ENCODE measurements at places on chromosomes 2 and 18. TPM values are rescaled to one million over a fixed set of nuclear protein-coding genes. Genes with fewer than 3 reads are reported as not detected.

ABHD1 gene
- 0.29 TPM for total RNA-seq

GKN1 gene
- total RNA-seq, result not detected

MORN2 gene
- total RNA-seq, result 11.4 TPM

DNA sequence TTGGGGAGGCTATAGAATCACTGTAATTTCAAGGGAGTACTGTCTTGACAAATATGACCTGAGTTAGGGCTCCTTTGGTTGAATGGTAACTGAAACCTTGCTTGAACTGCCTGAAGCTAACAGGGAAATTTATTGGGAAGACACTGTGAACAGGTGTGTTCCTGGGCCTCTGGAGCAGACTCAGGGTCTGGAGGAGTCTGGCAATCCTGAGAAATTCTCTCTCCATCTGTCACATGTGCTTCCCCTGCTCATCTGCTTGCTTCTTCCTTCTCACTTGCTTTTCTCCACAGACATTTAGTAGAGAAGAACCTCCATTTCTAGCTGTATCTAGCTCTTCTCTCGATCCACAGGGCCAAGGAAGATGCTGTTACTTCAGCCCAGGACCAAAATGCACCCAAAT, 476.5 kb downstream of the LRP1B start:
- no peak for DNase-seq
- no peaks in the 10 kb centered on the region for H3K4me1 ChIP-seq
- no peaks in the 10 kb centered on the region for H3K36me3 ChIP-seq
- no peak overlapping the region for H3K27ac ChIP-seq
- no peaks in the 10 kb centered on the region for H3K27me3 ChIP-seq

DNA sequence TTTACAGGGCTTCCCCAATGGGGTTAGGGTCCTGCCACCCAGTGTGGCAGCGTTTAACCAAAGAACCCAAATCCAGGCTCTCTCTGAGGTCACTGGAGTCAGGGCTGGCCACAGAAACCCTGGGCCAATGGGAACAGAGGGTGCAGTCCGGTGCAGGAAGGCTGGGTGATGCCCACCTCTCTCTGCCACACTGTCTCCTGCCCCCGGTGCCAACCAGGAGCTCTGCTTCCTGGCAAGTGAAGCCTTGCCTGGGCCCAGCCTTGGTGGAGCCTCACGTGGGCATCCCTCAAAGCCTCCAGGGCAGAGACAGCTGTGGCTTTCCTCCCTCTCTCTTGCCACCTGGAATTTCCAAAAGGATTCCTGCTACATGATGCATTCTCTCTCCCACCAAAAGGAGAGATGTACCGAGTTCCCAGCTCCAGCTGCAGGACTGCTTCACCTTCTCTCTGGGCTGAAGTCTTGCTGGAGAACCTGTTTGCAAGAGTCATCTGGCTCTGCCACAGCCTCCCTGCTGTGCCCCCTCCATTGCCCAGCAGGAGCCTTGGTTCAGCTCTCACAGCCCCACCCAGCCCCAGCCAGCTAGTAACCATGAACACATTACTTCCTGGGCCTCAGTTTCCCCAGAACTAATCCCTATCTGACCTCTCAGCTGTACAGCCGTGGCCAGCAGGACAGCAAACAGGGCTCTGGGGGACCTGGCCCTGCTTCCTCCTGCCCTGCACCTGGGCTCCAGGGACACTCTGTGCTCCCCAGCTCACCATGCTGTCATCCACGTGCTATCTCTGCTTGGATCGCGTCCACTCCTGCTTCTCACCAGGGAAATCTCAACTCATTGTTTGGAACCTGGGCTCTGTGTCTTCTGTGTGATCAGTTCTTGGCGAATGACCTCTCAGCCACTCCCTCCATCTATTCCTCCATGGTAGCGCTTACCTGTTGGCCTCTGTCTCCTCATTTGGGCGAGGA, 43.4 kb downstream of the KCNF1 start:
- no peaks in the 10 kb centered on the region for H3K36me3 ChIP-seq
- no peaks in the 10 kb centered on the region for H3K4me1 ChIP-seq
- no peak overlapping the region for H3K4me3 ChIP-seq
- no peak for DNase-seq
- no peak overlapping the region for H3K27ac ChIP-seq

GRCh38 chr18:48376406-48376805, 32.8 kb downstream of the ZBTB7C start:
- H3K36me3 ChIP-seq, result no peaks in the 10 kb centered on the region
- no peak for DNase-seq
- peaks cover 6% of the 10 kb centered on the region for H3K4me1 ChIP-seq
- H3K27me3 ChIP-seq, result no peaks in the 10 kb centered on the region
- H3K4me3 ChIP-seq, result no peak overlapping the region
- H3K27ac ChIP-seq, result no peak overlapping the region

DNA sequence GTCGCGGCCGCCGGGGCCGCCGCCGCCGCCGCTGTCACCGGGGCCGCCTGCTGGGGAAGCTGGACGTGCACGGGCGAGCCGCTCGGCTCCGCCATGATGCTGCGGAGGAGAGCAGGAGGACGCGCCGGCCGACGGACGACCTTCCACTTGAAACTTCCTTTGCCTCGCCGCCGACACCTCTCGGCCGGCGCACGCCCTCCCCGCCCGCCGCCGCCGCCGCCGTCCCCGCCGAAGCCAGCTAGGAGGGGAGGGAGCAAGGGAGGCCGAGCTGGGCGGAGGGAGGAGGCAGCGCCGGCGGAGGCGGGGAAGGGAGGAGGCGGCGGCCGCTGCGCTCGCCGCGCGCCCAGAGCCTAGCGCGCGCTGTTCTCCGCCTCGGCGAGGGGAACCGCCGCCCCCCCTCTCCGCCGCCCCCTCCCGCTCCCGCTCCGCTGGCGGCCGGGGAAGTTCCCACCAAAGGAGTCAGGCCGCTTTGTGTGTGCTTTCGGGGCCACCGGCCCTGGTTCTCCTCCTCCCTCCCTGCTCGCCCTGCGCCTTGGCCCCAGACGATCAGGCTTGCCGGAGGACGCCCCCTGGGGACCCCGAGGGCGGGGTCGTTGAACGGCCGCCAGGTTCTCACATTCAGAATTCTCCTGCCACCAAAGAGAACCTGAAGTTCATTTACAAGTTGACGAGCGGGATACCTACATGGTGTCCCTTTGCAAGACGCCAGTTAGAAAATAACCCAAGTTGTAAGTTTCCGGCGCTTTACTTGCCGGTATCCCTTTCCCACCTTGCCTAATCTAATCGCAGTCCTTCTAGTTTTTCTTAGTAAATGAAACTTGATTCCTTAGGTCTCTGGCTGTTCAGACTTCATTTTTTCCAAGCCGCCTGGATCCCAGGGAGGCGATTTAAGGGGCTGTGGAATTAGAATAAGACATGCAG, at the start of gene STK39:
STK39 (minus strand) TSS at position 255 of the 921 bp plus-strand sequence; CDS start at position 95, 160 bp downstream.
- no peaks in the 10 kb centered on the region for H3K27me3 ChIP-seq
- H3K4me1 ChIP-seq, result no peaks in the 10 kb centered on the region
- H3K36me3 ChIP-seq, result no peaks in the 10 kb centered on the region
- peak; percentile 65 for DNase-seq

GRCh38 chr2:20737505-20737904, 70.6 kb downstream of the GDF7 start:
- no peaks in the 10 kb centered on the region for H3K36me3 ChIP-seq
- DNase-seq, result no peak
- H3K27ac ChIP-seq, result no peak overlapping the region
- no peak overlapping the region for H3K4me3 ChIP-seq
- H3K27me3 ChIP-seq, result no peaks in the 10 kb centered on the region

DNA sequence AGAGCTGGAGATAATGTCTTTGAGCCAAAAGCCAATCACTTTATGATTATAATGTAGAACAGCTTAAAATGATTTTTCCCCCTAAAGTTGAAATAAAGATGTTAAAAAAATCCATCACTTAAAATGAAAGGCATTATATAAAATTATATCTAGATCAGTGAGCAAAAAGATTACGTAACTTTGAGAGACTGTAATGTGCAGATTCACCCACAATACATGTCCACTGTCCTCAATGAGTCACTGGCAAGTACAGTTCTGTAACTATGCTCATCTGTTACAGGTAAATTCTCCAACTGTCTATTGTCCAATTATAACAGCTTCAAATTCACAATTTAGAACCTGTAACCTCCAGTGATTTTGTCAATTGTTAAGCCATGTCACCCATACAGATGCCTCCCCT, 19.0 kb downstream of the FAM161A start:
- DNase-seq, result no peak
- H3K27ac ChIP-seq, result no peak overlapping the region
- H3K4me3 ChIP-seq, result no peak overlapping the region
- no peaks in the 10 kb centered on the region for H3K27me3 ChIP-seq
- H3K36me3 ChIP-seq, result no peaks in the 10 kb centered on the region
- H3K4me1 ChIP-seq, result no peaks in the 10 kb centered on the region

GRCh38 chr2:150133623-150134022, 353.8 kb downstream of the RND3 start:
- H3K27me3 ChIP-seq, result no peaks in the 10 kb centered on the region
- DNase-seq, result no peak
- H3K4me3 ChIP-seq, result no peak overlapping the region
- H3K27ac ChIP-seq, result no peak overlapping the region
- no peaks in the 10 kb centered on the region for H3K36me3 ChIP-seq

- H3K4me1 ChIP-seq, result no peaks in the 10 kb centered on the region
- H3K36me3 ChIP-seq, result no peaks in the 10 kb centered on the region
- no peaks in the 10 kb centered on the region for H3K27me3 ChIP-seq
These were observed 199.5 kb downstream of the OSR1 start for GRCh38 chr2:19158896-19159295.
